ENCODE measurements at places on chromosomes 12 and 14.
A peak's percentile ranks its signal among the peaks of the same experiment; 100 is the strongest.

- peak; percentile 17 for DNase-seq
Measured at GRCh38 chr12:30754383-30754749, 385 bp downstream of the CAPRIN2 start.

DNA sequence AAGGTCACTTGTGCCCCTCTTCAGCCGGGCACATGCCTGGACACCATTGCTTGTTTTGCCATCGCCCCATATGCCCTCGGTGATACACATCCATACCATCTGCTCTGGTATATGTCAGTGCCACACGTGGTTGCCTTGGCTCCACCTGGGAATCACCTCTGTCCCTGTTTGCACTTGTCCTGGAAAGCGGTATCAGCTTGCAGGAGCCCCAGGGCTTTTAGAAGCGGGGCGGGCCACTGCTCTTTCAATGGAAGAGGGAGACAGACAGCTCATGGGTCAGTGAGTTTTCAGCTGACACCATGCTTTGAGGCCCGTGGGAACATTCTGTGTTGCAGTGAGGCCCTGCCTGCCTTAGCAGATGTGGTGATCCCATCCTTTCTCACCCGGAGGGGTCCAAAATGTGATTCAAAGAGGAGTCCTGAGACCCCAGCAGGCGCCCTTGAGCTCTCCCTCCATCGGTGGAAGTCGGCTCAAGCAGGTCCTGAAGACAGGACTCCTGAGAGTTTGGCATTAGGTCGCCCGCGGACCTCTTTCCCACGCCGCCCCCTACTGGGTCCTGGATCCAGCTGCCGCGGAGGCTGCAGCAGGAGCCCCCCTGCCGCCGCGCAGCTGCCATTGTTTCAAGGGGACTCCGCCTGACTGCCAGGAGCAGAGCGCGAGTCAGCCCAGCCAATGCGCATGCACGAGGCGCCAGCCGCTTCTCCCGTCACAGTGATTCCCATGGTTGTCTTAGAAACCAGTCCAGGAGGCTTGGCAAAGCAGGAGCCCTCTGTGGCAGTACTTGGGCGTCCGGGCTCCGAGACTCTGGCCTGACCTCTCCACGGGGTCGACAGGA is 773.2 kb upstream of the ALG10B start:
- no peak for DNase-seq

GRCh38 chr12:29961231-29961630 is 177.5 kb upstream of the TMTC1 start:
- DNase-seq = no peak

DNA sequence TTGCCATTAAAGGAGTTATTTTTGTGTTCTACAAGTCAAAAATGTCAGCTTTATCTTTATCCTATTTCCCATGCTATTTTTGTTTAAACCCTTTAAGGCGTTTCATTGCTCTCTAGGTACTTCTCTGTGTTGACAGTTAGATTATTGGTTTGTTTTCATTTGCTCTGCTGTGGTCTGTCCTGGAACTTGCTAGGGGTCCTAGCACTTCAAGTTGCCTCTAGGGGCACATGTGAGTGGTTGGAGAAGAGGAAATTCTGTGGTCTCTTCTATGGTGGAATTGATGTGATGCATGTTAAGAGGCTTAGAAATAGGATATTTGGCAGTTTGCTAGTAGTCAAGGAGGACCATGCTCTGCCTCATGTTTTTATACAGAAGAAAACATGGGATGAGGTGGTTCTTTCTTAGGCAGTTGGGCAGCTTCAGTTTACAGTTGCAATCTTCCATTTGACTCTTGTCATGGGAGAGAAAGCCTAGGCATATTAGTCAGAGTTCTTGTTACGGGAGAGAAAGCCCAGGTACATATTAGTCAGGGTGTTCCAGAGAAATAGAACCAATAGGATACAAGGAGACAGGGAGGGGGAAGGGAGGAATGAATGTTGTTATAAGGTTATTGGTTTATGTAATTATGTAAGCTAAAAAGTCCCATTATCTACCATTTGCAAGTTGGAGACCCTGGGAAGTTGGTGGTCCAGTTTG is 14.4 kb downstream of the TTLL5 start:
- DNase-seq = no peak

DNA sequence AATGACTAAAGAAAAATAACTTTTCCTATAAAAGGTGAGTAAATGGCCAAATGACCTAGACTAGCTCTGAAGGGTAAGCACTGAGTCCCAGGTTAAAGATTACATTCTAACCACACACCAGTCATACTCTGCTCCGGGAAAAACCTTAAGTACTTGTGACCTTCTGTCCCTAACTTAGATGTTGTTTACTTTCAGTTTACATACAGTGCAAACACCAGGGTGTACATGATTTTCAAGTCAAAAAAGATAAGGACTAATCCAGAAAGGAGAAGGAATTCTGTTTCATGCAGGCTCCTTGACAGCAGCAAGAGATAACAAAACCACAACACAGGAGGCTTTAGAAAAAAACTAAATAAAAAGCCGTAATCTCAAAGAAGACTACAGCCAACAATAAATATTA is 174.2 kb downstream of the PPM1H start:
- DNase-seq = no peak

- no peak for DNase-seq
Measured at GRCh38 chr14:77032491-77032843, 4.0 kb upstream of the IRF2BPL start.

All from activated naive CD4-positive, alpha-beta T cell (primary cell).